GM10248 (cell line): ENCODE measurements at places on chromosomes 3 and 15.

GRCh38 chr15:94300612-94301011, 69.3 kb downstream of the MCTP2 start:
- DNase-seq = no peak

DNA sequence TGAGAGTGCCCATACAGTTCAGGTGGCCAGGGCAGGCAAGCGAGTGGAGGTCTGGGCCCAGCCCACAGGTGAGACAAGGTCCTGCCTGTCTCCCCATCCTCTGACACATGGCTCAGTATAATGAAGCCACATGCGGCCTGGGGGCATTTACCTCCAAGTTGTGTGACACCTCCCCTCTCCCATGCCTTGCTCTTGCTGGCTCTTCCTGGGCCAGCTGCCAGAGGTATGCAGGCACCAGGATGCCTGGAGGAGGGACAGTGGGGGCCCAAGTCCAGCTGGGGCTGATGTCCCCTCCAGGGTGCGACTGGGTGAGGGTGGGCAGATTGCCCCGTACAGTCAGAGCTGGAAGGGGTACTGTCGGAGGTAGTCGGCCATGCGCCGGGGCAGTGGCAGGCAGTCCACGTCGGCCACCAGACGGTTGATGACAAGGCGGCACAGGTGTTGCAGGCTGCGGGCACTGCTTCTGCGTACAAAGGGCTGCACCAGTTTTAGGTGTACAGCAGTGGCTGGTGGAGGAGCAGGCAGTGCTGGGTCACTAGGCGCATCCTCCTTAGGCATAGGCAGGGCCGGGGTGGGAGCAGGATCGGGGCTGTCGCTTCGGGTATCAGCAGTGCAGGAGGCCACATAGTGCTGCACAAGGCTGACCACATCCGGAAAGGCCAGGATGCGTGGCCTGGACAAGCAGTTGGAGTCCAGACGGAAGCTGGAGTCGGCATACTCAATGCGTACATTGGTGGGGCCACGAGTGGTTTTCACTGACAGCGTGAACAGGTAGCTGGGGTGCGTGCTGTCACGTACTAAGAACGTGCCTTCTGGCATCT, 4.1 kb downstream of the CISH start:
- DNase-seq = no peak

DNA sequence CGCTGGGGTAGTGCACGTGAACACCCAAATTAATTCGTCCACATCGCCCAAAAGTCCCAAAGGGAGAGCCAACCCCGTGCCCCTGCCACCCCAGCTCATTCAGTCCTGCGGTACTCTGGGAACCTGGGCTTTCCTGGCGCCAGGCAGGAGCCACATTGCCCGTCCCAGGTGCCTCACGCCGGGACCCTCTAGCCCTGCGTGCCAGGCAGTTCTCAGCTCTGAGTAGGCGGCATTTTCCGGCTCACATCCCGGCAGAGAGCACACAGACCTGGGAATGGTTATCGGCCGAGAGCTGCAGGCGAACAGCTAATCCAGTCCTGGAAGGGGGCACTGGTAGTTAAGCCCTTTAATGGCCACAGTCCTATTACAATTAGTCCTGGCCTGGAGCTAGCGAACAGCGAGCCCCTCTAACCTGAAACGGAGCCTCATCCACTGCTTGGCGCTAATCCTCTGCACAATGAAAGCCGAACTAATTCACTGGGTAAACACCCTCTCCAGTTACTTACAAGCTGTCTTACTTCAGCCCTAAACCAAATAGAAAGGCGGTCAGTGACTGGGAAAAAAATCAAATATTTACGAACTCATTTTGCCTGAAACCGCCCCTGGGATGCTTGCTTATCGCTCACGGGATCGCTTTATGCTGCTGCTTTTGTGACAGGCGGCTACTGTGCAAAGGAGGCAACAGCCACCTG, 254.6 kb upstream of the SOX14 start:
- DNase-seq = no peak

DNA sequence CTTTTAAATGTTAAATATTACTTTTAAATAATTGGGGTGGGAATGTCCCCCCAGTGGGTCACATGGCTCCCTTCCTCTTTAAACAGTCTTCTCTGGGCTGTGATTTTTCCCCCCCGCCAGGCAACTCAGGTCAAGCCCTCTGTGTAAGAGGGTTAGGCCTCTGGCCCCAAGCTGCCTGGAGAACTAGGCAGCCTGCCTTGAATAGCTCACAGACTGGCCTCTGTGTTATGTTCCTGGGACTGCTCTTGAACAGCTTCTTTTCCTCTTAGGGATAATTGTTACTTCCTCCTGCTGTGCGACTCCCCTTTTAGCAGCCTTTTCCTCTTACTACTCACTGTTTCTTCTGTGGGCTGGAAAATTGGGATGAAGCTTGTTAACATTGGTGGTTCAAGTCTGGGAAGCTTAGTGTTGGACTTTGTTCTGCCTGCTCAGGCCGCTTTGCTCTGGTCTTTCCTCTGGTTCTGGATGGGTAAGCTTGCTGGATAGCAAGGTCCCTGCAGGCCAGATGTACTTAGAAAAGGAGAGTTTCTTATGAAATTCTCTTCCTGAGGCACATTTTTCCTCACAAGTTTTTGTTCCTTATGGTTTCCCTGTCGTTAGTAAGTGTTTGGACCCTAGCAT, 2.2 kb downstream of the TEX264 start:
- no peak for DNase-seq

DNA sequence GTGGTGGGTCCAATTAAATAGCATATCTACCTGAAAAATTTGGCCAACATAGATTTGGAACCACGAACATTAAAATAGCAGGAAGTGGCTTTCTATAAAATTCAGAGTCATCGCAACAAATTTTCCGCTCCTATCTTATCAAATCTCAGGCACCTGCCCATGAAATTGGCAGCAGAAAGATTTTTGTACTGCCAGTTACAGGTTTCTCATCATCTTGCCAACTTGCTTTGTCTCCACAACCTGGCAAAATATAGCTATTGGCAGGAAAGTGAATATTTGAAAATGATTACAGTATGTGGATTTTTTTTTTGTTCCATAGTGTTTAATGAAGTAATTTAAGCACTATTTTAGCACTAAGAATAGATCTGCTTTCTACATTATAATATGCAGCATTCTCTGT, 161.6 kb upstream of the LRRC3B start:
- DNase-seq = no peak

- DNase-seq = no peak
Measured at GRCh38 chr3:9736831-9737230, 5.3 kb downstream of the BRPF1 start.
